ENCODE measurements at places on chromosomes 7 and 10.

GRCh38 chr7:151542606-151543130 lies 23.0 kb upstream of the RHEB start:
- DNase-seq, result no peak

GRCh38 chr10:110141185-110141584 lies 66.2 kb upstream of the MXI1 start:
- DNase-seq, result no peak

DNA sequence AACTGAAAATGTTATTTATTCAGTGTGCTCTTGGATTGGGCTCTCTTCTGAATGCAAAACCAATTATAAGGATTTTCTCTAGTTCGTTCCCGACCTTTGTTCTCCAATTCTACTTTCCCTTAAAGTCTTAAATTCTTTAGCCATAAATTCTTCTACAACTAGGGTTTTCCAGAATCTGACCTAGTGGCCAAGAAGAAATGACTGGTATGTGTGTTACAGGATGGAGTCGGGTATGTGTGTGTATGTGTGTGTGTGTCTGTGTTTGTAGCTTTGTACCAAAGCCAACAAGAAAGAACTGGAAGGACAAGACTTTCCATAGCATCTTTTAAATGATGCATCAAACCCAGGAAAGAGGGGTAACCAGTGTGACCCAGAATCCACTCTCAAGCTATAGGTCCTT lies 25.8 kb upstream of the LEP start:
- no peak for DNase-seq

- no peak for DNase-seq
Observed at GRCh38 chr10:93838278-93838677, 55.5 kb upstream of the SLC35G1 start.

DNA sequence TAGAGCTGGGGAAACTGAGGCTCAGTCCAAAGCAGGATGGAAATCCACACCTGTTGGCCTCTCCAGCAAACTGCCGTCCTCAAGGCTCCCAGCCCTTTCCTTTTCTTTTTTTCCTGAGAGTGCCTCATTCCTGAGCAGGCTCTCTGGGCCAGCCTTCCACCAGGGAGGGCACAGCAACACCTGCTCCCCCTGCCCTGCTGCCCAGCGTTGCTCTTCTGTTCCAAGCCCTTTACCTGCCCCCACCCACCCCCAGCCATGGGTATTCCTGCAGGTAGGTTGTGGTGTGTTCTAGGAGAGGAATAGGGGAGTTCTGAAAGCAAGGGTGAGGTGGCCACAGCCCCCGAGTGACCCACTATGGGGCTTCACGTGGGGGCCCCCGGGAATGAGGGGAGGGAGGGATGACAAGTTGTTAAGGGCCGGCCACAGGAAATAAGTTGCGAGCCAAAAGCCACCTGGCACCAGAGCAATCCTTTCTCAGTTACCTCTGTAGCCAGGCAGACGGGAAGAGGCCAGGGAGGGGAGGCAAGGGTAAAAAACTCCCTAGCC lies 19.3 kb downstream of the VSIR start:
- DNase-seq, result no peak
